Left ventricle myocardium inferior (tissue), 1 donor: ENCODE measurements at places on chromosomes 13 and 19. TPM values are rescaled to one million over a fixed set of nuclear protein-coding genes. Genes with fewer than 3 reads are reported as not detected.

DNA sequence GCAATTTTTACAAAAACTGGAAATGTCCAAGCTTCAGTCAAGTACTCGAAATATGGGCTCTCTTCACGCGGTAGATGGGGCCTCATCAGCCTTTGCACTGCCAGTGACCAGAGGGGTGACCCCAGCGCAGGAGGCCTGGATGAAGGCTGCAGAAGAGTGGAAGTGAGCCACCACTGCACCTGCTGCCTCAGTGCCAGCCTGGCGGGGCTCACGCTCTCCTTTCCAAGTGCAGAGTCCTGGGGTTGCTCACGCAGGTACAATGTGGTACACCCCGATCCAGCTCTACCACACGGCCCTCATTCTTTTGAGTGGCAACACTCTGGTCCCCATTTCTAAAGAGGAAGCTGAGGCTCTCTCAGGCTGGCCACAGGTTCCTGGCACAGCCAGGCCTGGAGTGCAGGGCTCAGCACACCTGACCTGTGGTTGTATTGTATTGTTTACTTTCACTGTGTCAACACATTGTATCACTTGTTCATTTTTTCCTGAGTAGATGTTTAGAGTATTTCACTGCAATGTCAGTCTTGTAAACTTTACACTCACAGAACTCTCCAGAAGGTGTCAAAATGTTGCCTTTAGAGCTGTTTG, 97.3 kb upstream of the SOX1 start:
- no peak for DNase-seq

DNAJC15 gene
- total RNA-seq, result 30.1 TPM

- DNase-seq, result no peak
Measured at GRCh38 chr19:19627621-19628500, at the start of gene LPAR2. Gene LPAR2, minus strand, starts transcription at chr19:19628220. Its CDS starts 945 bp downstream, at chr19:19627275.

LILRA6 gene
- 1.2 TPM for total RNA-seq

TMEM190 gene
- total RNA-seq, result not detected

DNA sequence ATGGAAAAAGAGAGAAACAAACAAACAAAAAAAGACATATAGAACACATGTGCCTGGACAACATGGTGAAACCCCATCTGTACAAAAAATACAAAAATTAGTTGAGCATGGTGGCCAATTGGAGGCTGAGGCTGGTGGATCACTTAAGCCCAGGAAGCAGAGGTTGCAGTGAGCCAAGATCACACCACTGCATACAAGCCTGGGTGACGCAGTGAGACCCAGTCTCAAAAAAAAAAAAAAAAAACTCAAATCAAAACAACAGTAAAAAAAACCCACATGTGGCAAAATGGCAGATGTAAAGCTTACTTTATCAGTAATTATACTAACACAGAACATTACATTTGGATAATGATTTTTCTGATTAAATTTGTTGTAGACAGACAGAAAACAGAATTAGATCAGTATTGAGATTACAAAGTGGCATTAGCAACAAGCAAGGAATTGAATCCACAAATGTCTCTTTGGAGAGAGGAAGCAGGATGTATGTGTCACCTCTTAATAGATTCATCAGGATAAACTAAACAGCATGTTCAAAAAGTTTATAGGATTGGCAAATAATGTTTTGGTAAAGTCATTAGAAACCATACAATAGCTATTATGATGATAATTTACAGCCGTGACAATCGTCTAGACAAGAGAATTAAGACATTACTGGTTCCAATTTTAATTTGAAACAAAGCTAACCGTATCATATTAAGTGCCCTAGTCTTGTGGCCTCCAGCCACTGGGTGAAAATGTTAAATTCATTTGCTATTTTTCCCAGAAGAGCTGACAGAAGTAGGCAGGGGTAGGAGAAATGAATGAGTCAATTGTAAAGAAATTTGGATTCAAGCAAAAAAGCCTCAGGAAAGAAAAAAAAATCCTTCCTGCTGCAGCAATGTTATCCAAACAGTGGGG, 206.0 kb downstream of the FGF14 start:
- DNase-seq, result no peak

DNA sequence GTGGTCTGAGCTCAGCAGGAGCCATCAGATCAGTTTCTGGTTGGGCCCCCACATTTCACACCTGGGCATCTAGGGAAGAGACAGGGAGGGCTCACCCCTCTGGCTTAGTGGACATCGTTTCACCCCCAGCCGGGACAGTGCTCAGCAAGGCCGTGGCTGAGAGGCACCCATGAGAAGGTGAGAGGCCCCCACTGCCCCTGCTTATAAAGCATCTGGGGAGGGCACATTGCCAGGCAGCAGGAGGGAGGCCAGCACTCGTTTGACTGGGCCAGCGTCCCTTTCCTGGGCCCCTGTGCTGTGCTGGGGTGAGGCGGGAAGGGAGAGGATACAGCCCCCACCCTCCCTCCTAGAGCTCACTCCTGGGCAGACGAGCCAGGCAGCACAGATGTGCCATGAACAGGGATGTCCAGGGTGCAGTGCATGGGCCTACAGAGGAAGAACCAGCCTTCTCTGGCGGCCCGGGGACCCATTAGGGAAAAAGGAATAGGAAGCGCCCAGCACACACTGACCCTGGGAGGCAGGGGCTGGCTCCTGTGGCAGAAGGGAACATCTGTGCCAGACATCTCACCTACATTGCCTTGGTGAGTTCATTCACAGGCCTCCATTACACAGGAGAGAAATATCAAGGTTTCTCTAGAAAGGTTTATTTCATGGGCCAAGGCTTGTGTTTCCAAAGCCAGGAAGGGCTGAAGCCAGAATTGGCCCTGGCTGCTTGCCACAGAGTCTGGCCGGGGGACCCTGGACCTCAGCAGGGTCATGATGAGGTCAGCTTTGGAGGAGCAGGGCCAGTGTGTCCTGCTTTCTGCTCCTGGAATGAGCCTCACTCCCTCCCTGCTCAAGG, 7.7 kb downstream of the AP1M1 start:
- DNase-seq, result peak; percentile 50

GRCh38 chr13:40485611-40486517, 180.6 kb downstream of the FOXO1 start:
- no peak for DNase-seq

GRCh38 chr19:55156202-55157063, 1.1 kb downstream of the TNNI3 start:
- DNase-seq, result peak; percentile 63

ADGRE3 gene
- total RNA-seq, result not detected

DNA sequence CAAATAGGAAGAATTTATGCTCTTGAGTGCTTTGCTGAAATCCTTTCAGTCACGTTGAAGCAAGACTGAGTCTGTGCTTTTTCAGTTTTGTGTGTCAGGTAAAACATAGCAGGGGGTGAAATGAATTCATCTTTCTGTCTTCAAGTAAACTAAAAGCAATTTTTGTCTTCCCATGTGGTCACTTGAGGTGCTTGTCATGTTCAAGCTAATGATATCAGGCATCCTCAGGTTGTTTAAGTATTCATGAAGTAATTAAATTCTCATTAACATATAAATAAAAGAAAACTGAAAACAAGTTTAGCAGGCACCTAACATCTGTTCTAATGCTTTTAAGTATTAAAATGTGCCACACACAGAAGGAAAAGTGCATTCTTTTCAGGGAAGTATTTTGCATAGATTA, 2701.3 kb downstream of the PCDH9 start:
- no peak for DNase-seq

DNA sequence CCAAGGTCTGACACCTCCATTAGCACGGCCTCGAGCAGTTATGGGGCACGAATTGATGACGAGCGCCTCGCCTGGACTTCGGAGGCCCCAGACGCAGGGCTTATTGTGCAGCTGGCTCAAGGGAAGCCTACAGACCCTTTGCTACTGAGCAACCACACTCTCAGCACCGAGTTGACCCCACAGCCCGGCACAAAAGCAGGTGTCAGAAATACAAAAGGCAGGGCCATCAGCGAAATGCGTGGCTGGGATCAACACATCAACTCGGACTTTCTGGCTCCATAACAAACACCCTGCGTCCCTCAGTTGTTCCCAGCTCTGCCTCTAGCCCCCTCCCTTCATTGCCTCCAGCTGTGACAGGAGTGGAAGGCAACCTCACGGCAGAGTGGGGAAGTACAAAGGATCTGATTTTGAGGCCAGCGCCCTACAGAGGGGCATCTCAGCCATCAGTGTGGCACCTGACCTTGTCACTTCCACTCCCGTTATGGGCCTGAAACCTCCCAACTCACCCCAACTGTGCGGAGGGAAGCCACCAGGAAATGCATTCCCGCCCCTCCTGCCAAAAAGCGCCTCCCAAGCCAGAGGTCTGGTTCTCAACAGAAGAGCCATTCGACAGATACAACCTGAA, 18.0 kb downstream of the PEPD start:
- no peak for DNase-seq

STOML3 gene
- not detected for total RNA-seq

- DNase-seq, result no peak
Measured at GRCh38 chr13:112219740-112220139, 152.8 kb downstream of the SOX1 start.

GRCh38 chr13:76086729-76087128, 450.6 kb downstream of the LMO7 start:
- no peak for DNase-seq

CEACAM7 gene
- total RNA-seq, result 0.16 TPM

GRCh38 chr19:19259741-19260140, 13.4 kb downstream of the TM6SF2 start:
- DNase-seq, result no peak

DNA sequence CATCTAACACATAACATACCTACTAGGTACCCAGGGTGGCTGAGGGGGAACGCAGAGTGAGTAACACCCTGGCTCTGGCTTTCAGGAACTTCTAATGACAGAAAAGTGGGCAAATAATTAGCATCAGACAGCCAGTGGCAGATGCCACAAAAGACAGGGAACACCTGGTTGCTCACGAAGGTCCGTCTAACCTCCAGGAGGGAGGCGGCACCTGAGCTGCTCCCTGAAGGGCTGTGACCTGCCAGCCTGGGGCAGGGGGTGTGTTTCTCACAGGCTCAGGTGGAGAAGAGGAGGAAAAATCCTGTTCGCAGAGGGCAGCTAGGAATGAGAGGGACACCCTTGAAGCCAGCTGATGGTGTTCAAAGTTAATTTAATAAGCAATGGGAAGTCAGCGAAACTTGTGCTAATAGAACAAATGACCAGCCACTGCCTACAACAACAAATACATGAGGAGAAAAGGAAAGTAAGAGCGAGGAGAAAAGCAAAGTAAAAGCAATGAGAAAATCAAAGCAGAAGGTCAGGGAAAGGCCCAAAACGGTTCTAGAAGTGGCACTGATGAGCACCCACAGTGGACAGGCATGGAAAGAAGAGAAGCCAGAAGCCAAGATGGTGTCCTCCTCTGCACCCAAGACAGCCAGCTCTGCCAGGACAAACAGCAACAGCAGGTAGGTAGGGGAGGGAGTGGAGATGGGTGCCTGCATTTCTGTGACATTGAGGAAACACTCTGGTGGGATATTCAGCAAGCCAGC, 87.3 kb downstream of the STK24 start:
- DNase-seq, result no peak

LILRB4 gene
- 4.0 TPM for total RNA-seq

GRCh38 chr13:64753233-64754000, 2476.7 kb downstream of the PCDH9 start:
- DNase-seq, result no peak

- peak; percentile 61 for DNase-seq
Measured at GRCh38 chr19:40641281-40641680, 40.1 kb downstream of the LTBP4 start.

GRCh38 chr19:55016017-55016416, 22.0 kb downstream of the GP6 start:
- no peak for DNase-seq

DNA sequence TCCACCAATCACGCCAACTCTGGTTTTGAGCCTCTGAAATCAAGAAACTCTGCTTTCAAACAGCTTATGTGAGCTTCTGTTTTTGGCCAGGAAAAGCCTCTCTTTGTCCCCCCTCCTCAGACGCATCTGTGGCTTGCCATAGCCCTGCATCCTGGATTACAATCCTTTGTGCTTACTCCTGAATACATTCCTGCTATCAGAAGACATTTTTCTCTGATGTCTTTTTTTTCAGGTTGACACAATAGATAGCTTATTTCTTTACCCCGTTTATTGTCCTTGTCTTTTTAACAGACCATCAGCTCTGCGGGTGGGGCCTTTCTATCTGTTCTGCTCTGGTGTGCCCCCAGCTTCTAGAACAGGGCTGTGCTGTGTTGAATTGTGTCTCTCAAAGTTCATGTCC, 11.0 kb downstream of the PNMA8B start:
- no peak for DNase-seq
